Left kidney (tissue), 8 donors: ENCODE measurements at places on chromosomes 3 and 15.

DNA sequence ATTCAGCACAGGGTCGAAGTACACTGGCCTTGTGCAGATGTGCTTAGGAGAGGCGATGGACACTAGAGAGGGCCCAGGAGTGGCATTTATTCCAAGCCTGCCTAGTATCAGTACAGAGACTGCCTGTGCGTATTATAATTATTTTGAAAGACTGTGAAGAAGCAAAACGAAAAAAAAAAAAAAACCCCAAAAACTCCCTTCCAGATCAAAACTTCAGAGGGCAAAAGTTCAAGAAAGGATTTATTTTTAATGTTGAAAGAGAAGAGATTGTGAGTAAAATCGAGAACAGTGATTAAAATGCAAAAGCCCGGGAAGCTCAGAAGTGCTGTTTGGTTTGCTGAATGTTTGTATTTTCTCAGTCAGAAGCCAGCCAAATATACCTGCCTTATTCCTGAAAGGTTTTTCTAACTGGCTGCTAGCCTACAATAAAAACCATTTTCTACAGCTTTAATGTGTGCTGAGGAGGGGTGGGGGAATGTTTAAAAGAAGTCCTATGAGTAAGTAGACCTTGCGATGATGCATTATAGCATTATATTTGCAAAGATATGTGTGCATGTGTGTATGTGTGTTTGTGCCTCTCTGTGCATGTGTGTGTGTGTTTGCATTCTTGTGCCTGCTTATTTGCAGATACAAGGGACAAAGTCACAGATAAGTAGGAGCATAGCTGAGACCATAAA, 19.3 kb upstream of the LZTFL1 start:
- no peak for DNase-seq

- DNase-seq, result no peak
These were observed 279.3 kb upstream of the CTNNB1 start for GRCh38 chr3:40920041-40920440.

- no peak for DNase-seq
These were observed 114.0 kb downstream of the FOXB1 start for GRCh38 chr15:60118146-60118545.

DNA sequence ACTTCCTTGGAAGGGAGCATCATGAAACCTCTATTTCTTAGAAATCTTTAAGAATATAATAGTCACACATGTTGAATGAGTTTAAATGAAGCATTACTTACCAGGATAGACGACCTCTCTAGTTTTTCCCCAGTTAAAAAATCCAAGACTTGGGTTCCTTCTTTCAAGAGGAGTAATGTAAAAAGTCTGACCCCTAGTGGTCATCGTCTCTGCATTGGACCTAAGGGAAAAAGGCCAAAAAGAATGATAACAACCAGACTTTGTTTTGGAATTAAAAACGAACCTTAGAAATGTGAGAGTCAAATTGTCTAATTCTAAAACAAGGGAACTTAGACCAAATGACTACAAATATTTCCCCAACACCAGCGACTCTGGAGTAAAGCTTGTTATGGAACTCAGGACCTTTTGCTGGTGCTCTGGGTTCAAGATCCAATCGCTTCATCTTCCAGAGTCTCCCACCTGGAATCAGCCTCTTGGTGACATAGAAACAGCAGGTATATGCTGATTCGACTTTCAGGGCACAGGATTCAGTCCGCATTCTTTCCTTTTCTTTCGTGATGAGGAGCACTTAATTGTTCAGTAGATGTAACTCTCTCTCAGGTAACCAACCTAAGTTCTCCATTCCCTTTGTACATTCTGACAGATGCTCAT, 214.8 kb upstream of the TPRG1 start:
- DNase-seq, result peak; percentile 69

DNA sequence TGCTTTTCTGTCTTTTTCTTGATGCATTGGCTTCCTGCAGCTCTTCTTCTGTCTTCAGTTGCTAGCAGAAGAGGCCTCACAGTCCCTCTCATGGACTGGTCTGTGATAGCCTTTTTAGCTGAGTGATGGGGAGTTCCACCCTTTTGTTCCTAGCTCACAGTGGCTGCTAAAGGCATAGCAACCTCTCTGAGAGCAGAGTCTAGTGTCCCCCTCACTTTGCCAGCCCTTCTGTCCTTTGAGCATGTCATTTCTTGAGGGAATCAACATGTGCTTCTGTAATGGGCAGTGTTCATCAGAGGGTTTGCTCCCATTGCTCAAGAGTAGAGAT, 44.4 kb downstream of the GAP43 start:
- DNase-seq, result no peak

GRCh38 chr15:63348392-63348791, 33.3 kb downstream of the CA12 start:
- no peak for DNase-seq

- peak; percentile 75 for DNase-seq
These were observed 532.2 kb downstream of the ROBO2 start for GRCh38 chr3:77571971-77572715.

- DNase-seq, result no peak
These were observed 62.3 kb downstream of the NOX5 start for GRCh38 chr15:69076756-69077155.

GRCh38 chr3:165343185-165343584, 147.0 kb upstream of the SLITRK3 start:
- DNase-seq, result no peak

GRCh38 chr3:37662785-37663184, 198.9 kb upstream of the CTDSPL start:
- DNase-seq, result no peak

DNA sequence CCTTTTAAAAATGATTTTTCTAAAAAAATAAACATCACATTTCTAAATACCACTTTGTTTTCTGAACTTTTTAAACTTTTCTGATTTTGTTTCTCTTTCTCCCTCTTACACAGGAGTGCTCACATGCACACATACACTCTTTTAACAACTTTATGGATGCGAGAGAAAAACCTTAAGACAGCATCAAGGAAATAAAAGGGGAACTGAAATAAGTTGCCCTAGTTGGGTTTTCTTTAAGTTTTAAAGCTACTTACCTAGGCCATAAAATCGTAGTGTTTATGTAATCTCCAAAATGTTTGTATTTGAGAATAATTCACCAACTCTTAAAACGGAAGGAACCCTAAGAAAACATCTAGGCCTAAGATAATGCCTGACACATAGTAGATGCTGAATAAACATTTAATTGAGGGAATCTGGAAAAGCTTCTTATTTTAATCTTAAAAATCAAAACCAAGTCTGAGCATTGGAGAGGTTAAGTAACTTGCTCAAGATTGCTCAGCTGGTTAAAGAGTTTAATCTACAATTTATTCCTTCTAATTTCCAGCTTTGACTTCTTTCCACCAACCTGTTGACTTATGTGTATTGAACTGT, 1.2 kb upstream of the BBX start:
- DNase-seq, result no peak
